ENCODE measurements at places on chromosomes 11 and 22. TPM values are rescaled to one million over a fixed set of nuclear protein-coding genes. Genes with fewer than 3 reads are reported as not detected.

Gene ISX
- not detected for polyA plus RNA-seq

- no peak for DNase-seq
Measured at GRCh38 chr11:91926965-91927364, 297.7 kb upstream of the FAT3 start.

Gene HMOX1
- polyA plus RNA-seq, result 1.1 TPM

- DNase-seq, result no peak
Measured at GRCh38 chr22:28019360-28019759, 100.3 kb upstream of the PITPNB start.

DNA sequence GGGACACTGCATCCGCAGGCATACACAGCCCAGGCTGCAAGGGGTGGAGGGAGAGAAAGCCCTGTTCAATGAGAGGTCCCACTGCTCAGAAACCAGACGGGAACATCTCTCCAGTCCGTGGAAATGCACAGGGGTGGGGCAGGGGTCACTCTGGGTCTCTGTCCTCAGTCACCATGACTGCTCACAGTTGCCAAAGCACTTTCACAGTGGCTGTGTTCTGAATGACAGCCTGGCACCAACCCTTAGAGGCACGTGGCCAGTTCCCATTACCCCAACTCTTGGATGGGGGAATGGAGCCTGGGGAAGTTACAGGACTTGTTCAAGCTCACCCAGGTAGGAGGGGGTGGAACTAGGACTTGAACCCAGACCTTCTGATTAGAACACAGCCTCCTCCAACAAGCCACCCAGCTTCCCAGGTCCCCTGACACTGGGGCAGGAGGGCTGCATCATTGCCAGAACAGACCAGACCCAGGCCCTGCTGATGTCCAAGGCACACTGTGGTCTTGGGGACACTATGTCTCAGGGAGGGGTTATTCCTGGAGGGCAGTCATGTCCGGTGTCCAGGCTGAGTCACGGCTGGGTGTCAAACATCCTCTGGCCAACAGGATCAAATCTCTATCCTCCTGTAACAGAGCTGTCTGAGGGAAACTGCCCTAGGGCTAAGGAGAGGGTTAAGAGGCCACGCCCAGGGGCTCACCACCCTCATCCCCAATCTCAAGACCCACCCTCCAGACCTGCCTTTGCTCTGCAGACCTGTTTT lies 8.2 kb downstream of the ZNF70 start:
- DNase-seq, result no peak

Gene LMO1
- polyA plus RNA-seq, result not detected

DNA sequence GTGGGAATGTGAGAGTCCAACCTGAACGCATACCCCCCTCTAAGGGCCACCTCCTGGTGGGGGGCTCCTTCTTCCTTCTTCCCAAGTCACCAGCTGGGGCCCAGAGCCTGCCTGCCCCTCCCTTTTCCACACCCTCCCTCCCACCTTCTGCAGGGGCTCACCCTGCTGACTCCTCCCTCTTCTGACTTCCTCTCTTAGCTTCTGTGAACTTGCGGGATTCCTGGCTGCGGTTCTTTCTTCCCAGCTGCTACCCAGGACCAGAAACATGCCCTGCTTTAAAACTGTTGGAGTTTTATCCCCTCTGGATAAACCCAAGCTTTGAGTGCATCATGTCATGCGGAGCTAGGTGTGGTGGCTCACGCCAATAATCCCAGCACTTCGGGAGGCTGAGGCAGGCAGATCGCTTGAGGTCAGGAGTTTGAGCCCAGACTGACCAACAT lies 10.2 kb downstream of the LRRC74B start:
- DNase-seq, result no peak

Gene OR5T3
- not detected for polyA plus RNA-seq

GRCh38 chr11:125084057-125084416 lies 20.9 kb downstream of the SLC37A2 start:
- DNase-seq, result no peak

- DNase-seq, result no peak
Measured at GRCh38 chr11:12044799-12045198, 36.4 kb upstream of the DKK3 start.

DNA sequence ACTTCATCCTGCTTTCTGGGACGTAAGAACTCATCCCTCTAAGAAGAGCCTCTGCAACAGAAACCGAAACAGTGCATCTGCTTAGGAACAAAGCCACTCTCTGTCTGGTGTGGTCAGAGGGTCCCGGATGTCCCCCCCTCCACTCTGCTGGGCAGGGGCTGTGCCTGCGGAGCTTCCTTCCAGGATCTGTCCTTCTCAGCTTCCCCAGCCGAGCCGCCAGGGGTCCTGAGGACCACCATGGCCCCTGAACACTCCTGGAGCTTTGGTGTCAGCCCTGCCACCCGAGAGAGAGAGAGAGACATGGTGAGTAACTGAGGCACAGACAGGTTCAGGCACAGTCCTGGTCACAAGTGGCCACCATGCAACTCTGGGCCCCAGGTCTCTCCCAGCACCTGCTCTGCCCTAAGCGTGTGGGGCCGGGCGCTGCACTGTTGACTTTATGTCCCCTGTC lies 24.4 kb upstream of the MGAT3 start:
- DNase-seq, result no peak

- no peak for DNase-seq
Measured at GRCh38 chr11:8285796-8286195, 22.1 kb upstream of the LMO1 start.

DNA sequence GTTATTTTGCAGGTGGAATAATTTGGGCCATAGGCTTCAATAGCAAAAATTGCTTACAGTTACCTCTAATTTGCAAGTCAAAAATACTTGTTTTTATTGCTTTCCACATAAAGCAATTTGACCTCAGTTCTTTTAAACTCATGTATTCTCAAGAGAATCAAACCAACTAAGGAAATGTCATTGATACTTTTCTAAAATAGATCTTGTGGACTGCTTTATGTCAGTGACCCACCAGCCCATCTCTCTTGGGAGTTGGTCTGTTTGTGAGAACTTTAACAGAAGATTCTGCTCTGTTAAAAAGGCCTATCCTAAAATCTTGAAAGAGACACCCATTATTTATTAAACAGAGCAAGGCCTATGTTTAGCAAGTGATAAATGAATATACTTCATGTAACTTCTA lies 75.2 kb downstream of the DDIAS start:
- DNase-seq, result no peak

Gene OR8D1
- not detected for polyA plus RNA-seq

Gene CSRP3
- polyA plus RNA-seq, result not detected

Gene TMEM86A
- 2.2 TPM for polyA plus RNA-seq

GRCh38 chr22:44684506-44685383 lies 17.3 kb upstream of the PRR5 start:
- DNase-seq, result peak; percentile 75

GRCh38 chr11:9799886-9800285 lies 136.0 kb downstream of the SWAP70 start:
- DNase-seq, result no peak

GRCh38 chr11:116938471-116939070 lies 101.1 kb upstream of the APOA1 start:
- no peak for DNase-seq

DNA sequence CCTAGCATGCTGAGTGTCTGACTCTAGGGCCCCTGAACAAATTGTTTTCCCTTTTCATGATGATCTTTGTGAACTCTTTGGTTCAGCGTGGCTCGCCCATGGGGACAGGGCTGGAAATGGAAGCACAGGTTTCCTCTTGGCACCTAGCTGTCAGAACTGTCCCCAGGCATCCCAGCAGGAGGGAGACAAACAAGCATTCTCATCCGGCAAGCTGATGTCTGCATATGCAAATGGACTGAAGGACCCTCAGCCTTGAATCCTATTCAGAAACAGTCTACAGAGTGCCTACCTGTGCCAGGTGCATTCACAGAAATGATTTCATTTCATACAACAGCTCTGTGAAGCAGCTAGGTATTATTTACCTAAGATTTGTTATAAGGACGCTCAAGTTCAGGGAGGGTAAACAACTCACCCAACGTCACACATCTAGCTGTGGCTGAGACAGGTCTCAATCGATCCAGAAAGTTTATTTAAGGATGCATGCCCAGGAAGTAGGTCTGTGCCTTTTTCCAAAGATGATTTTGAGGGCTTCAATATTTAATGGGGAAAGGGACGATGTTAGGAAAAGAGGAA lies 176.4 kb downstream of the KIRREL3 start:
- DNase-seq, result no peak

DNA sequence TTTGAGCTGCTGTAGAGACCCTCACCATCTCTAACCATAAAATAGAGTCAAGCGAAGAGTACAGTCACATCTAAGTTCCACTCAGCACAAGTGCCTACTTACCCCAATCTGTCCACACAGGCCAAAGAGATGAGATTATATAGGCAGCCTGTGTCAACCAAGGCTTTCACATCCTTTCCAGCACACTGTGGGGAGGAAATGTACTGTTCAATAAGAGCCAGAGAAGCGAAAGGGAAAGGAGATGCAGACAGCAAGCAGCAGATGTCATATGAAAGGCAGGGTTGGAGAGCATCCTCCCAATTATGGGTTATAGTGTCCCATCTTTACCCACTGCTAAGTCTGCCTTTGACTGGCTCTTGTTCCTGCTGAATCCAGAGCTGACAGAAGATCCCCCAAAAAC lies 16.4 kb downstream of the NRIP3 start:
- no peak for DNase-seq

Gene TTC36
- 0.22 TPM for polyA plus RNA-seq

Gene CRYBA4
- not detected for polyA plus RNA-seq

DNA sequence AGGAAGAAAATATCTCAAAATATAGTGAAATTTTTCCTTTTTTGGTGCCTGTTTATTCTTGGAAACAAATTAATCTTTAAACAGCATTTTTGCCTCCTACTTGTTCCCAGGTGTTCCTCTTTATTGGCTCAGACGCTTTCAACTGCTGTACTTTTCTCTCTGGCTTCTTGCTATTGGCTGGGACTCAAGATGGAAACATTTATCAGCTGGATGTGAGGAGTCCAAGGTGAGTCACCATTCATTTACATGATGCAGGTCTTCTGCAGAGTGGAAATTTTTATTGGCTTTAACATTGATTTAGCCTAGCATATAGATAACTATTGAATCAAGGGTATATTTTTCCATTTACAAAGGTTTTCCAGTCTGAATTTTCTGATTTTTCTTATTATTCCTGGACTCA lies 34.4 kb upstream of the DNAJB13 start:
- no peak for DNase-seq

Gene SCN4B
- polyA plus RNA-seq, result not detected

Gene EFCAB6
- polyA plus RNA-seq, result 0.30 TPM

DNA sequence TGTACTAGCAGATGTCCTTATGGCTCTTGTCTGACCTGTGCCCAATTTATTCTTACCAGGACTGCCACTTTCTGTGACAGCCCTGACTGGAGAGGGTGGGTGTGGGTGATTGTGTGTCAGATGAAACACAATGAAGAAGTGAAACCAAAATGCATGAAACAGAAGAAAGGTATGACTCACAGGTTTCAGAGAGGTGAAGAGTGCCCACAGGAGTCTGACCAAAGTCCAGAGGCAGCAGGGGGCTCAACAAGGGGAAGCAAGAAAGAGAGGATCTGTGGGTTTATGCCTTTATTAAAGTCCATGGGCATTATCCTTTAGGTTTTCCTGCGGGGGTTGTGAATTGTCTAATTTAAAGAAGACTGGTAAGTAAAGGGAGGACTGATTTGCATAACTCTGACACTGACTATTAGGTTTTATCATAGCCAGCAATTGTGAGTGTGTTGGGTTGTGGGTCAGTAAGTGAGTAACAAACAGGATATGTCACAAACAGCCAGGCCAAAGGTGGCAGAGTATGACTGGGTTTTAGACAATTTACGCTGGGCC lies 3.9 kb upstream of the OR4C6 start:
- no peak for DNase-seq

Gene PIH1D2
- not detected for polyA plus RNA-seq

DNA sequence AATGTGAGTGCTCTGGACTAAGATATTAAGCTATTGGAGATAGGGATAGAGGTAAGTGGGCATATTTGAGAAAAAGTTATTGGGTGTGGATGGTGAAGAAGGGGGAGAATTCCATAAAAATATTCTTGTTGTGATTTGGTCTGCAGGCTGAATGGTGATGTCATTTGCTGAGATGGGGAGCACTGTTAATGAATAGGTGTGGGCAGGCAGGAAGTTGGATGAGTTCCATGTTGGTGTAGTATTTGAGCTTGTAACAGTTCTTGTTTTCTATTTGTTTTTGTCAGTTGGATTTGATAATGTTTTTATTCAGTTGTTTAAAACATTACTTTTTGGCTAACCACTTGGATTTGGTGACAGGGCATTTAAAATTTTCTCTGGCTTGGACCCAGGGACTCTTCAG lies 168.8 kb downstream of the C11orf87 start:
- no peak for DNase-seq

- no peak for DNase-seq
Measured at GRCh38 chr11:110373051-110373702, 56.6 kb upstream of the FDX1 start.

DNA sequence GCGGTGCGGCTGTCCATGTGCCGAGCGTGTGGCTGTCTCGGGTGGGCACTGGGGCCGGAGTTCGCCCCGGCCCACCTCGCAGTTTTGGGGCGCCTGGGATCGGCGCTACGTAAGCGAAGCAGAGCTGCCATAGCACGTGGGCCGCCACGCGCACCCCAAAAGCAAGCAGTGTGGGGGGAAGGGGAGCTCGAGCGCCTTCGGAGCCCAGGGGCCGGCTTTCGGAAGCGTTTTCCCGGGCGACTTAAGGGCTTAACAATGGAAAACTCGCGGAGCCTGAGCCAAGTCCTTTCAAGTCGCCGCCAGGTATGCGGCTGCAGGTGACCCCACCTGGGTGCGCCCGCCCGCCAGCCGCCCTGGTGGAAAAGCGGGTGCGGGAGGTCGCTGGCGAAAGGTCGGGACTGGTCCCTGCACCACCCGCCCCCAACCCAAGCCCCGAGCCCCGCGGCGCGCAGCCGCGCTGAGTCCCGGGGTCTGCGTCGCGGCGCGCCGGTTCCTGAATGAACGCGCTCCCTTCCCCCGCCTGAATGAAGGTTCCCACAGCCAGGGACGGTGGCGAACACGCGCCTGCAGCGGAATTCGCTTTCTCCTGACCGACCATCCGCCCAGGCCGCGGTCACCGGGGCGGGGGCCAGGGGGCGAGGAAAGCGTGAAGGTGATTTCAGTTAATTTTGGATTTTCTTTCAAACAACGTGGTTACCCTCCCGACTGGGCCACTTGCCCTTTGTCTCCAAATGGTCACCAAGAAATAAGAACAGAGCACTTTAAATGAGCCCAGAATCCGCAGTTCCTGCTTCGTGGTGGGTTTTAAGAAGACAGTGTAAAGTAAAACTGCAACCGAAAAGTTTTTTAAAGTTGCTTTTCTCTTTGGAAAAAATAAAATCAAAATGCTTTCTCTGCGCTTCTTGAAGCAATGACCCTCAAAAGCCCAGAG lies 2.8 kb upstream of the CCND1 start:
- DNase-seq, result no peak

Gene RAC2
- polyA plus RNA-seq, result 922 TPM

Gene DERL3
- 0.53 TPM for polyA plus RNA-seq

Gene CCDC87
- polyA plus RNA-seq, result not detected

GRCh38 chr11:106121570-106122320 lies 44.3 kb downstream of the AASDHPPT start:
- no peak for DNase-seq

- DNase-seq, result no peak
Measured at GRCh38 chr22:32605576-32605975, 131.0 kb downstream of the FBXO7 start.

- no peak for DNase-seq
Measured at GRCh38 chr11:101863361-101863760, 51.4 kb upstream of the CEP126 start.

- no peak for DNase-seq
Measured at GRCh38 chr11:34203377-34203871, 98.0 kb downstream of the NAT10 start.
